ENCODE measurements at places on chromosomes 1 and 21. TPM values are rescaled to one million over a fixed set of nuclear protein-coding genes. Genes with fewer than 3 reads are reported as not detected.

DNA sequence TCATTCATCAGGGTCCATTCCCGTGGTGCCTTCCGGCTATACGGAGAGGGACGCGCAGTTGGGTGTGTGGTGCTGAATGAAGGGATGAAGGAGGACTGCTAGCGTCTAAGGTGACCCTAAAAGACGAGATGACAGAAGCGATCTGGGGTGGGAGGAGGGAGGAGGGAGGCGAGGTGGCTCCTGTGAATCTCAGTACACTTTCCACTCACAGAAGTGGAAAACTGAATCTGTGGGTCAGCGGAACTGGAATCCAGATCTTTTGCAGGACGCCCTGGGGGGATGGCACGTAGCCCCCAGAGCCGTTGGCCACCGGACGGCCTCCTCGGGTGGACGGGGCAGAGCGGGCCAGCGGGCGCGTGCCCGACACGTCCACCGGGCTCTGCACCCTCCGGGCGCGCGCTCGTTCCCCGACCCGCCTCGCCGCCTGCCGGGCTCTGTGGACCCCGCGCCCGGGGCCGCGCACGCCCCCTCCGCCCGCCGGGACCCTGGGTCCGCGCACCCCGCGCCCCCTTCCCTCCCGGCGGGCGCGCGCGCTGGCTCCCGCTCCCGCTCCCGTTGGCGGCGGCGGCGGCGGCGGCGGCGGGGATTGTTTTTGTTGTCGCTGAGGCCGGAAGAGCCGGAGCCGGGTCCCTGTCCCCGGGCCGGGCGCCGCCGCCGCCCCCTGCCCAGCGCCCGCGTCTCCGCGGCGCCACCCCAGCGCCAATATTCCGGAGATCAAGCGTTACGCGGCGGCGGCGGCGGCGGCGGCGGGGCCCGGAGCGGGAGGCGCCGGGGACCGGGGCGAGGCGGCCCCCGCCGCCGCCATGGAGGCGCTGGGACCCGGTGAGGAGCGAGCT, at the start of gene AGO4:
Gene AGO4, plus strand, starts transcription at position 403 of the 836 bp plus-strand sequence. Its CDS starts 401 bp downstream, at position 804.
- peak; percentile 94 for DNase-seq
- peak within 1 kb of the TSS; percentile 71 for H3K27ac ChIP-seq
- H3K27me3 ChIP-seq = no peaks in the 10 kb centered on the region
- peak within 1 kb of the TSS; percentile 88 for H3K4me3 ChIP-seq
- H3K36me3 ChIP-seq = no peaks in the 10 kb centered on the region

- H3K4me3 ChIP-seq = no peak overlapping the region
- H3K36me3 ChIP-seq = no peaks in the 10 kb centered on the region
- no peaks in the 10 kb centered on the region for H3K27me3 ChIP-seq
These were observed 56.5 kb downstream of the SDC3 start for GRCh38 chr1:30852026-30852425.

DNA sequence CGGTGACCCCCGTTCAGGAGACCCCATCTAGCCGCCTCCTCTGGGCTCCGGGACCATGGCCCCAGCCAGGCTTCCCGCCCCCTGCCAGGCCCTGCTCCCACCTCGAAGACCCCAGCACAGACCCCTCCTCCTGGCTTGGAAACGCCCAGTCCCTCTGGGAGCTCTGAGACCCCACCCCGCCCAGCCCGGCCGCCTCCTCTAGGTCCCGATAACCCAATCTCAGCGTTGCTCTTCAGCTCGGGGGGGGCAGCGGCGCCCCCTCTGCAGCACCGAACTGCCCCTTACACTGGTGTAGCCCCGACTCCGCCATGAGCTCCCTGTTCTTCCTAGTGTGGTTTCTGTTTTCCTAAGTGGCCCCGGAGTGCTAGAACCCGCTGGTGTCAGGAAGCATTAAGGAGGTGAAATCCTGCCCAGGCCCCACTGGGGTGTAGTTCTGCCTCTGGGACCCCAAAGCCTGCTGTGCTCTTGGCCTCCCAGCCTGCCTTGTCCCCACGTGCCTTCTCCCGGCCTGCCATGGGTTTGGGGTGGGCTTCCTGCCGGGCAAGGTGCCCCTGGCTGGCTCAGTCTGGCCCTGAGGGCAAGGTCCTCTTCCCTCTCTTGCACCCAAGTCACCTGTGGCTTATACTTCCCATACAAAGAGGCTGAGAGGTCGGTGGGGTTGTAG, 10.7 kb upstream of the MMEL1 start:
- H3K4me1 ChIP-seq = peaks cover 6% of the 10 kb centered on the region
- H3K4me3 ChIP-seq = peak overlapping the region; percentile 88
- H3K36me3 ChIP-seq = no peaks in the 10 kb centered on the region
- DNase-seq = peak; percentile 73

GRCh38 chr1:178490136-178490535, 6.6 kb downstream of the CLEC20A start:
- no peak for DNase-seq
- H3K4me1 ChIP-seq = peaks cover 4% of the 10 kb centered on the region
- H3K4me3 ChIP-seq = no peak overlapping the region
- H3K36me3 ChIP-seq = no peaks in the 10 kb centered on the region
- no peaks in the 10 kb centered on the region for H3K27me3 ChIP-seq

DNA sequence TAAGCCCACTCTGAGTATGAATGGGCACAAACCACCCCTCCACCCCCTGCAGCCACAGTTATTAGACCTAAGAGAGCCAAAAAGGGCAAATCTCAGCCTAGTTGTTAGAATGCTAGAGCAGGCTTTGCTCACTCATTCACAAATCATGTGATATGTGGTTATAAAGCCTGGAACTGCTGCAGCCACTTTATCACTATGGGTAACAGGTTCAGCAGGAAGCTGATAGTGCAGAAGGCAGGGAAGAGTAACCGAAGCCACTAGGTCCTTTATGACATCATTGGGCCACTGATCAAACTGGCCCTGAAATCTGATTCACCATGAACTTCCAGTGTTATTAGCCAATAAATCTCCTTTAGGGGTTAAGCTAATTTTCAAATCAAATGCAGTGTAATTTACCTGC, 134.7 kb downstream of the GRIK1 start:
- no peak for DNase-seq
- no peak overlapping the region for H3K27ac ChIP-seq
- no peaks in the 10 kb centered on the region for H3K27me3 ChIP-seq
- no peak overlapping the region for H3K4me3 ChIP-seq

DNA sequence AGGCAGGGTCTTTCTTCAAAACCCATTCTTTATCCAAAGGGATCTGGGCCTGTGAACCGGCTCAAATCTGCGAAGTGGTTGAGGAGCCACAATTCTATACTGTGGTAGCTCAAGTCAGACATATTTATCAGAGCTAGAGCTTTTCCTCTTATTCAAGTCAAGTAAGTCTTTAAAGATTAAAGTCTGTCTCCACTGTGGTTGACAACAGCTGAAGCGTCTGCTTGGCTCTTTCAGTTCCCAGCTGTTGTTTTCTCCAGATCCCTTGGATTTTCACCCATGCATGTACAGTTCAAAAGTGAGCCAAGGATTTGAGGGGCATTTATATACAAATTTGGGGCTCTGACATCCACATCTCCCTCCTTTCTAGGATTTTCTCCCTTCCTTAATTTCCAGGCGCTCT, 66.9 kb downstream of the C1orf185 start:
- H3K4me1 ChIP-seq = no peaks in the 10 kb centered on the region
- no peaks in the 10 kb centered on the region for H3K36me3 ChIP-seq
- no peak for DNase-seq
- no peak overlapping the region for H3K27ac ChIP-seq
- no peaks in the 10 kb centered on the region for H3K27me3 ChIP-seq

DNA sequence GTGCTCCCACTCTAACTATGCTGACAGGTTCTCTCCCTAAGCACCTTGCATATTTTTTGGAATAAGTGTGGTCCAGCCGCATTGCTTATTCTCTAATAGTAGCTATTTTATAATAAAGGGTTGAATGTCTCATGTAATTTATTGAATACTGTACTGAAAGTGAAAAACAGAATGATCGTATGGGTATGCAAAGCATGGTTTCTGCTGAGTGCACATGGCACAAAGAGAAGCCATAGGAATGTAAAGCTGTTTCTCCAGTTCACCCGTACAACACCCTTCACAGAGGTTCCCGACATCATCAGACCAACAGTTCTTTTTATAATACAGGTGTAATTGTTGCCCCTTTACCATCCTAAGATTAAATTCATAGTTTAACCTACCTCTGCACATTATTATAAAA, 8.9 kb upstream of the HAO2 start:
- no peaks in the 10 kb centered on the region for H3K4me1 ChIP-seq
- DNase-seq = no peak
- H3K36me3 ChIP-seq = no peaks in the 10 kb centered on the region
- no peak overlapping the region for H3K27ac ChIP-seq

- no peaks in the 10 kb centered on the region for H3K27me3 ChIP-seq
- H3K4me1 ChIP-seq = no peaks in the 10 kb centered on the region
- H3K36me3 ChIP-seq = peaks cover 61% of the 10 kb centered on the region
- H3K27ac ChIP-seq = no peak overlapping the region
- no peak for DNase-seq
These were observed 7.4 kb downstream of the ZNF496 start for GRCh38 chr1:247324204-247324787.

GRCh38 chr21:39125752-39126485, 57.3 kb downstream of the PSMG1 start:
- no peak for DNase-seq
- H3K27ac ChIP-seq = no peak overlapping the region
- no peaks in the 10 kb centered on the region for H3K36me3 ChIP-seq
- peaks cover 15% of the 10 kb centered on the region for H3K27me3 ChIP-seq

DNA sequence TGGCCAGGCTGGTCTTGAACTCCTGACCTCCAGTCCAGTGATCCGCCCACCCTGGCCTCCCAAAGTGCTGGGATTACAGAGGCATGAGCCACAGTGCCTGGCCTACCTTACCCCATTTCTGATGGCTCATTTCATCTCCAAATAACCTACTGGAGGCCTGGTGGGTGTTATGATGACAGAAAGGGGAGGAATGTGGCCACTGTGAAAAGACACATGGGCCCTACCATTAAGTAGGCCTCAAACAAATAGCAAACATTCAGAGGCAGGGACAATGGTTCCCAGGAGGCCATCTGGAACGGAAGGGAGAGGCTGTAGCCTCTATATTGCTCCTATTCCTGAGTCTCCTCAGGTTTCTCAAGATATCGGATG, 932 bp upstream of the FCRLA start:
- H3K27me3 ChIP-seq = no peaks in the 10 kb centered on the region
- no peaks in the 10 kb centered on the region for H3K36me3 ChIP-seq
- H3K4me3 ChIP-seq = peak overlapping the region; percentile 4
- H3K4me1 ChIP-seq = peaks cover 19% of the 10 kb centered on the region

DNA sequence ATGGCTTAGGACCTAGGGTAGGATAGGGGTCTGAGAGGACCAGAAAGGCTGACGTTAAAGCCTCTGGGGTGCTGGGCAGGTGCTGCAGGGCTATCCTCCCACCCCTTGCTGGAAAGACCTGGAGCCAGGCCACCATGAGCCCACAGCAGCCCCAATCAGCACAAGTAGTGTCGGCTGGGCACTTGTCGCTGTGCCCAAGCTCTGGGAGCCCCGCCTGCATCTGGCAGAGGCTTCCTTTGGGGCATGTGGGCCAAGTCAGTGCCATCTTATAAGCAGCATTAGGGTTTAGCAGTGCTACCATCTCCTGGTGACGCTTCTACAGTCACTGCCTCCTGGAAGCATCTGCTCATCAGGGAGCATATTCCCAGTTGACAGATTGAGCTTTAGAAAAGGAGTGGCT, 31.3 kb downstream of the MAN1C1 start:
- no peaks in the 10 kb centered on the region for H3K36me3 ChIP-seq
- no peak overlapping the region for H3K4me3 ChIP-seq
- H3K27ac ChIP-seq = no peak overlapping the region
- no peak for DNase-seq
- H3K4me1 ChIP-seq = peaks cover 2% of the 10 kb centered on the region
- H3K27me3 ChIP-seq = peaks cover 56% of the 10 kb centered on the region

GRCh38 chr1:233665575-233666270, 51.8 kb downstream of the KCNK1 start:
- H3K36me3 ChIP-seq = no peaks in the 10 kb centered on the region
- H3K4me3 ChIP-seq = no peak overlapping the region
- H3K27me3 ChIP-seq = no peaks in the 10 kb centered on the region
- no peak overlapping the region for H3K27ac ChIP-seq

GRCh38 chr1:171718216-171718615, 23.6 kb downstream of the VAMP4 start:
- DNase-seq = no peak
- H3K27ac ChIP-seq = no peak overlapping the region
- H3K4me1 ChIP-seq = peaks cover 28% of the 10 kb centered on the region
- H3K27me3 ChIP-seq = no peaks in the 10 kb centered on the region

- no peaks in the 10 kb centered on the region for H3K4me1 ChIP-seq
- H3K36me3 ChIP-seq = no peaks in the 10 kb centered on the region
- DNase-seq = no peak
- no peak overlapping the region for H3K27ac ChIP-seq
These were observed 91.4 kb downstream of the OLFM3 start for GRCh38 chr1:101905283-101905835.

GRCh38 chr1:156082309-156083091, at the start of gene MEX3A:
Gene MEX3A, minus strand, starts transcription at chr1:156082465. Its CDS starts 467 bp downstream, at chr1:156081998.
- no peak within 1 kb of the TSS for H3K27ac ChIP-seq
- no peaks in the 10 kb centered on the region for H3K36me3 ChIP-seq
- peaks cover 4% of the 10 kb centered on the region for H3K27me3 ChIP-seq

- H3K36me3 ChIP-seq = no peaks in the 10 kb centered on the region
- H3K4me3 ChIP-seq = no peak overlapping the region
- no peak overlapping the region for H3K27ac ChIP-seq
- H3K27me3 ChIP-seq = no peaks in the 10 kb centered on the region
- no peaks in the 10 kb centered on the region for H3K4me1 ChIP-seq
These were observed 529.6 kb downstream of the ADGRL2 start for GRCh38 chr1:82330330-82330729.

DNA sequence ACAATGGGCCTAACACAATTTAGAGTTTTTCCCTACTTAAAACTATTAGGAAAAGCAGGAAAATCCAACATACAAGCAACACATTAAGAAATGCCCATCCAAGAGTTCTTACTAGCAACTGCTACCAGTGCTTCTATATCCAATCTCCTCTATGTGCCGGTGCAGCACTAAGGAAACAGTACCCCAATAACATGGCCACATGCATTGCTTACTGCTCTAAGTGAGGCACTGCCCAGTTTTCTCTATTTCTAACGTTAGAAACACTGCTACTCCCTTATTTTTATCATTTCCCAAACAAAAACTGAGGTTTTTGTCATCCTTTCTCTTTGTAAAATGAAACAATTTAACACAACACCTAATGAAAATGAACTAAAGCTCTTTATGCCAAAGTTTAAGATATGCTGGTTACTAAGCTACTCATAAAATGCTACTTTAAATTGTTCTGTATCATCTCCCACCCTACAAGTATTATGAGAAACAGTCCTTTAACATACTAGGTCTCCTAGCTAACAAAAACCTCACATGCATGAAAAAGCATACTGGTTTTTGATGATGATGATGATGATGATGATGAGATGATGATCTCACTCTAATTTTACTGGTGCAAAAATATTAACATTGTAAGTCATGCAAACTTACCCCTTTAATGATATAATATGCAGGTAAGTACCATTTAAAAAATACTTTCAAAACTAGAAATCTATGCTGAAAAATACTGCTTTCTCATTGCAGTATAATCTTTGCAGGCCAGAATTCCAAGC, 90.7 kb upstream of the TTC39A start:
- H3K27me3 ChIP-seq = no peaks in the 10 kb centered on the region
- H3K4me3 ChIP-seq = no peak overlapping the region
- peaks cover 14% of the 10 kb centered on the region for H3K4me1 ChIP-seq
- H3K36me3 ChIP-seq = peaks cover 3% of the 10 kb centered on the region
- H3K27ac ChIP-seq = no peak overlapping the region

- H3K27ac ChIP-seq = no peak overlapping the region
- no peaks in the 10 kb centered on the region for H3K4me1 ChIP-seq
- DNase-seq = peak; percentile 27
- no peak overlapping the region for H3K4me3 ChIP-seq
- no peaks in the 10 kb centered on the region for H3K27me3 ChIP-seq
These were observed 27.7 kb downstream of the ACOT11 start for GRCh38 chr1:54575605-54576290.

AQP10 gene
- total RNA-seq = not detected

IGFN1 gene
- total RNA-seq = under 0.01 TPM

NBPF10 gene
- total RNA-seq = 5.1 TPM

TRABD2B gene
- under 0.01 TPM for total RNA-seq

NPHS2 gene
- total RNA-seq = not detected

OPTC gene
- total RNA-seq = not detected

Measured in osteoblast (primary cell).